ENCODE measurements at places on chromosomes 16 and 17.

GRCh38 chr17:42578282-42578869, 847 bp upstream of the PSMC3IP start:
- DNase-seq, result peak; percentile 84

- DNase-seq, result no peak
Measured at GRCh38 chr16:64017796-64018195, 1104.1 kb downstream of the CDH11 start.

- DNase-seq, result no peak
Measured at GRCh38 chr16:56742030-56742984, 12.4 kb downstream of the NUP93 start.

- DNase-seq, result no peak
Measured at GRCh38 chr17:75925912-75926311, 14.9 kb downstream of the FBF1 start.

- no peak for DNase-seq
Measured at GRCh38 chr17:28675980-28676379, 14.0 kb downstream of the SUPT6H start.

- peak; percentile 18 for DNase-seq
Measured at GRCh38 chr17:58960068-58960467, 146.6 kb downstream of the TRIM37 start.

DNA sequence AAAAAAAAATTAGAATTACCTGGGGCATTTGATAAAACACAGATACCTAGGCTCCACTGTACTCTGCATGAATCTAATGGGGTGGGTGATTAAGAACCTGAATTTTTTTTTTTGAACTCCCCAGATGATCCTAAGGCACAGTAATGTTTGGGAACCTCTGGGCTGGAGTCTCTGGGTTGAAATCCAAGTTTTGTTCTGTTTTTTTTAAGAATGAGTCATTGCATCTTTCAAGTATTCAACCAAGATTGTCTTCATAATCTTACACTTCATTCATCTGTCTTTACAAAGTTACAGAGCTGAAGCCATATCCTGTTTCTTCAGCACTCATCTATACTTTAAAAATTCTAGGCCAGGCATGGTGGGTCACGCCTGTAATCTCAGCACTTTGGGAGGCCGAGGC, 52.6 kb downstream of the PIGL start:
- DNase-seq, result no peak

DNA sequence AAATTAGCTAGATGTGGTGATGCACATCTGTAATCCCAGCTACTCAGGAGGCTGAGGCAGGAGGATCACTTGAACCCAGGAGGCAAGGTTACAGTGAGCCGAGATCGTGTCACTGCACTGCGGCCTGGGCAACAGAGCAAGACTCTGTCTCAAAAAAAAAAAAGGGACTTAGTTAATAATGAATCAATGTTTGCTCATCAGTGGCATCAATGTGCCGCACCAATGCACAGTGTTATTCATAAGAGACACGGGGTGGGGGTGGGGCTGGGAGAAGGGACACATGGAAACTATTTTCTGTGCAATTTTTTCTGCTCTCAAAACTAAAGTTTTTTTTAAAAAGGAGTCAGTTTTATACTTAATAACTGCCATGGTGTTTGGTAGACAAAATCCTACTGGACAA, 6.8 kb upstream of the ATP2C2 start:
- DNase-seq, result no peak

DNA sequence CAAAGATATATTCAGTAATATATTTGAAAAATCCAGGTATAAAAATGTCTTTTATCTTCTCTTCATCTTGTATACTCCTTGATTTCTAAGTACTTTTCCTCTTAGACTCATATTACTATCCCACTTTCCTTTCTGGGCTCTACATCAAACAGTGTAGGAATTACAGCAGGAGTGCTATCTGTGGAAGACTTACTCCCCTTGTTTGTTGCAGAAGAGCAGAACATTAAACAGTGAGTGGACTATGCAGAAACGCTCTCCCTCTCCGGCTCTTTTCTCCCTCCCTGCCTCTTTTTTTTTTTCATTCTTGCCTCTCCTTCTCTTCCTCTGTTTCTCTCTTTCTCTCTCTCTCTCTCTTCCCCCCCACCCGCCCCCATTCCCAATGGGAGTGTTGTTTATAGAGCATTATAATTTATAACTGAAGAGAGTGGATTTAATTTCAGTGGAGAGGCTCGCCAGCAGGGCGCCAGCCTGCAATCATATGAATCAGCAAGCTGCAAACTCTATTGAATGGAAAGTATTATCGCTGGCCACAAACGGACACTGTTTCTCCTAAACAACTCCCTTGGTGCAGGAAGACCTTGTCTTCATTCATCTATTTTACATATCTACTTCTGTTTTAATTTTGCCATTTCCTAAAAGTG, 242.3 kb upstream of the TBX2 start:
- DNase-seq, result no peak

- no peak for DNase-seq
Measured at GRCh38 chr17:57242148-57242547, 14.2 kb upstream of the MSI2 start.

DNA sequence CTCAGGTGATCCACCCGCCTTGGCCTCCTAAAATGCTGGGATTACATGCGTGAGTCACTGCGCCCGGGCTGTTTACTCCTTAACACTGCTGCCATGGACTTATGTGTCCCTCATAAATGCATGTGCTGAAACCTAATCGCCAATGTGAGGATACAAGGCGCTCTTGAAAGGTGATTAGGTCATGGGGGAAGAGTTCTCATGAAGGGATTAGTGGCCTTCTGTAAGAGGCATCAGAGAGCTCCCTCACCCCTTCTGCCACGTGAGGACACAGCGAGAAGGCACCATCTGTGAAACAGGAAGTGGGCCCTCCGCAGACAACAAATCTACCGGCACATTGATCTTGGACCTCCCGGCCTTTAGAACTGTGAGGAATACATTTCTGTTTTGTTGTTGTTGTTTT, 19.1 kb downstream of the ITPRIPL2 start:
- DNase-seq, result no peak

DNA sequence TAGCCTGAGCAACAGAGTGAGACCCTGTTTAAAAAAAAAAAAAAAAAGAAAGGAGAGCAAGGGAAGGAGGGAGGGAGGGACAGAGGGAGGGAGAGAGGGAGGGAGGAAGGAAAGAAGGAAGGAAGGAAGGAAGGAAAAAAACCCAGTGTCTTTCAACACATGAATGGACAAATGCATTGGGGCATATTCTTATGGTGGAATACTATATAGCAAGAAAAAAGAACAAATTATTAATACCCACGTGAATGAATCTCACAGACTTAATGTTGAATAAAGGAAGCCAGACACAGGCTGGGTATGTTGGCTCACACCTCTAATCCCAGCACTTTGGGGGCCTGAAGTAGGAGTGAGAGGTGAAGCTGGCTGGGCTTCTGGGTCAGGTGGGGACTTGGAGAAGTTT, 20.3 kb downstream of the RAPGEFL1 start:
- DNase-seq, result no peak
